Neural progenitor cell (in vitro differentiated cells): ENCODE measurements at places on chromosomes 5 and 9. TPM values are rescaled to one million over a fixed set of nuclear protein-coding genes. Genes with fewer than 3 reads are reported as not detected.
A peak's percentile ranks its signal among the peaks of the same experiment; 100 is the strongest.

Gene SPATA31A3
- not detected in 2 replicates for total RNA-seq

Gene PCDHB14
- 7.2 and 7.4 TPM in 2 replicates for total RNA-seq

Gene NPR3
- 0.31 TPM in 1 of 2 replicates, not detected in the other for total RNA-seq

Gene AQP7
- 0.25 TPM in 1 of 2 replicates, not detected in the other for total RNA-seq

Gene UNC13B
- total RNA-seq: 40.7 and 44.4 TPM in 2 replicates

Gene GARIN3
- total RNA-seq: not detected in 2 replicates

Gene APBA1
- total RNA-seq: 2.1 and 3.4 TPM in 2 replicates

Gene CLIC3
- total RNA-seq: not detected in 2 replicates

Gene BHMT
- total RNA-seq: 0.45 and 1.1 TPM in 2 replicates

Gene LCNL1
- 0.09 TPM in 1 of 2 replicates, not detected in the other for total RNA-seq

Gene CCDC192
- total RNA-seq: 2.7 TPM in 1 of 2 replicates, not detected in the other

Gene NR4A3
- 0.26 and 0.59 TPM in 2 replicates for total RNA-seq

- DNase-seq: peak; percentile 74
These were observed 66.4 kb downstream of the PTCH1 start for GRCh38 chr9:95450171-95451064.

DNA sequence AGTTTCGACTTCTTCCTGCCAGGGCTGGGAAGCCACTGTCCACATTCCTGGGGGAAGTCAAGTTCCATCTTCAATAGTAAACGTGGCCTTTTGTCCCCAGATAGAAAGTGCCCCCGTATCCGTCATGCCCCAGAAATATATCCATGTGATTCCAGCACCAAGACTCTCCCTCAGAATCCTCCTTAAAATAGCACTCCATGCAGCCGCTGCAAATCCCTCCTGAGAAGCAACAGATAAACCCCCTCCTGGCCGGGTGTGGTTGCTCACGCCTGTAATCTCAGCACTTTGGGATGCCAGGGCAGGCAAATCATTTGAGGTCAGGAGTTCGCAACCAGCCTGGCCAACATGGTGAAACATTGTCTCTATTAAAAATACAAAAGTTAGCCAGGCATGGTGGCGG is 126.1 kb downstream of the OLFM1 start:
- DNase-seq: no peak

DNA sequence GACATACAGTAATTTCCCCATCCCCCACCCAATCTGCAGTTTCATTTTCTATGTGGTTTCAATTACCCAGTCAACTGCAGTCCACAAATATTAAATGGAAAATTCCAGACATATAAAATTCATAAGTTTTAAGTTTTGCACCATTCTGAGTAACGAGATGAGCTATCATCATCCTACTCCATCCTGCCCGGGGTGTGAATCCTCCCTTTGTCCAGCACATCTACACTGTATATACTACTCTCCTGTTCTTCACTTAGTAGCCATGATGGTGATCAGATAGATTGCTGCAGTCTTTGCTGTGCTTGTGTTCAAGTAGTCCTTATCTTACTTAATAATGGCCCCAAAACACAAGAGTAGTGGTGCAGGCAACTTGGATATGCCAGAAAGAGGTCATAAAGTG is 11.3 kb downstream of the OXCT1 start:
- no peak for DNase-seq

DNA sequence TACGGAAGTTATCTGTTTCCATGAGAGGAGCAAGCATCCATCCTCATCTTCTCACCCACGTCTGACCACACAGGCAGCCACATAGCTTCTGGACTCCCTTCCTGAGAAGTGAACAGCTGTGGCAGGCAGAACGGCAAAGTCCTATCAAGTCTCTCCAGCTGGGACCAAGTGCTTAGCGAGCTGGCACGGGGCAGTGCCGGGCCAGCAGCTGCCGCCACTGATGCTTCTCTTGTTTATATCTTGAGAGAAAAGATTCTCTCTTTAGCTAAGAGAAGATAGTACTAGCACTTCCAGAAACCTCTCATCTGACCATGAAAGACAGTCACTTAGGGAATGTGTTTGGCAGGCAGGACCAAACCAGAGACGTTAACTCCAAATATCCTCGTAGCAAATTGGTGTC is 37.2 kb downstream of the PLAC8L1 start:
- no peak for DNase-seq

DNA sequence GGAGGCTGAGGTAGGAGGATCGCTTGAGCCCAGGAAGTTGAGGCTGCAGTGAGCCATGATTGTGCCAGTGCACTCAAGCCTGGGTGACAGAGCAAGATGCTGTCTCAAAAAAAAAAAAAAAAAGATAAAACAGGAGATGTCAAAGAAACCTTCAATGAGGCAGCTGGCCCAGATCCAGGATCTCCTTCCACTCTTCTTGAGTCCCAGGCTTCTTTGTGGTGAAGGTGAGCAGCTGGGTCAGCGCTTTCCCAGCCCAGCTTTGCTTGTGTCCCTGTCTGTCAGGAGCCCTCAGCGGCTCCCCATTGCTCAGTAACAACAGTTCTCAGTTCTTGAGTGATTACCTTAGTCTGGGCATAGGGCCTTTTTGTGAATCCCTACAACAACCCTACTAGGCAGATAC is 69.4 kb upstream of the PSD2 start:
- DNase-seq: no peak

GRCh38 chr5:124045412-124045811 is 533.4 kb downstream of the CSNK1G3 start:
- no peak for DNase-seq

GRCh38 chr9:24035816-24036215 is 209.8 kb upstream of the ELAVL2 start:
- no peak for DNase-seq

GRCh38 chr9:89474939-89475338 is 23.0 kb downstream of the SEMA4D start:
- no peak for DNase-seq

GRCh38 chr9:98943682-98944056 is at the start of gene COL15A1:
COL15A1 (plus strand) TSS chr9:98943907; CDS start chr9:98944062, 155 bp downstream.
- DNase-seq: peak; percentile 86

- peak; percentile 40 for DNase-seq
These were observed 355.9 kb downstream of the ADAMTS6 start for GRCh38 chr5:65125591-65126541.

DNA sequence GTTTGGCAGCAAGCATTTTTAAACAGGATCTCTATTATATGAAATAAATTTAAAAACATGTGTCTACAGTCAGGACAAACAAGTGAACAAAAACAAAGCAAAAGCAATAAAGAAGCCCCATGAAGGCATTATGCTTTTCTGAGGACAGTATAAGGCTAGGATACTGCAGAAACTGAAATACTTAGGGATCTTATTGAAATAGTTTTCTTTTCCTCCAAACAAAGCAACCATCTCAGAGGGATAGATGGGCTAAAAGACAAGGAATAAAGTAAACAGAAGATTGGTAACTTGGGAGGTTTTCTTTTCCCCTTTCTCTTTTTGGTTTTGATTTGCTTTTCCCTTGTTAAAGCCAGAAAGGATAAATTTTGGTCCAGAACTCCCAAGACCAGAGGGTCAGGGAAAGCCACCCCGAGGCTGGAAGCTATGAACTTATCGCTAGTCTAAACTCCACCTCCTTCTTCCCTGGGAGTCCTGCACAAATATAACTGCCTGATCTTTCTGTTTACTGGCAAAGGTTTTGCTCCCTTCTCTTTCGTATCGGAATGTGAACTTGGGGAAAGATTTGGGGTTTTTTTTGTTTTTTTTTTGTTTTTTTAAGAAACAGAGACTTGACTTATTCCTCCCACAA is 164.0 kb downstream of the GHR start:
- DNase-seq: no peak

DNA sequence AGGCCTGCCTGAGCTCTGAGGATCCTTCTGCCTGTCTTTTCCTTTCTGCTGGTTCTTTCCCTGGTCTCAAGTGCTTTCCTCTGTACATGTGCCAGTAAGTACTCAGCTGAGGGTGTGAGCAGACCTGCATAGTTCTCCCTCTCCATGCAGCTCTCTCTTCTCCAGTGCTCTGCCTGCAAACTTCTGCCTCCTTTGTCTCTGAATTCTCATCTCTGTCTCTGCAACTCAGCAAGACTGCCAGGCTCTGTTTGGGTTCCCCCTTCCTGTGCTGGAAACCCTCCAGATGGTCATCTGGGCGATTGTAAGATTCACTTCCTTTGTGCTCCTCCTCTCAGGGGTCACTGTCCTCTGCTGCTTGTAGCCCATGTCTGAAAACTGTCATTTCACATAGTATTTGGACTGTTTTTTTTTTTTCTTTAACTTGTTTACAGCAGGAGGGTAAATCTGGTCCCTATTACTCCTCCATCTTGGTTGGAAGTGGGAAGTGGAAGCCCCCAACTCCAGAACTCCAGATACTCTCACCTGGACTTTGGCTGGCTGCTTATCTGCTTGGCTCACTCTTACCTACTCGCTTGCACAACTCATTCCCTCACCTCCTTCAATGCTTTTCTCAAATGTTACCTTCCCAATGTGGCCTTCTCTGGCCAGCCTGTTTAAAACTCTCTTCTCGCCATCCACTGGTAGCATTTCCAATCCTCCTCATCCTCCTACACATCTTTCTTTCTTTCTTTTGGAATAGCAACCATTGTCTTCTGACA is 175.3 kb upstream of the TBC1D2 start:
- no peak for DNase-seq

DNA sequence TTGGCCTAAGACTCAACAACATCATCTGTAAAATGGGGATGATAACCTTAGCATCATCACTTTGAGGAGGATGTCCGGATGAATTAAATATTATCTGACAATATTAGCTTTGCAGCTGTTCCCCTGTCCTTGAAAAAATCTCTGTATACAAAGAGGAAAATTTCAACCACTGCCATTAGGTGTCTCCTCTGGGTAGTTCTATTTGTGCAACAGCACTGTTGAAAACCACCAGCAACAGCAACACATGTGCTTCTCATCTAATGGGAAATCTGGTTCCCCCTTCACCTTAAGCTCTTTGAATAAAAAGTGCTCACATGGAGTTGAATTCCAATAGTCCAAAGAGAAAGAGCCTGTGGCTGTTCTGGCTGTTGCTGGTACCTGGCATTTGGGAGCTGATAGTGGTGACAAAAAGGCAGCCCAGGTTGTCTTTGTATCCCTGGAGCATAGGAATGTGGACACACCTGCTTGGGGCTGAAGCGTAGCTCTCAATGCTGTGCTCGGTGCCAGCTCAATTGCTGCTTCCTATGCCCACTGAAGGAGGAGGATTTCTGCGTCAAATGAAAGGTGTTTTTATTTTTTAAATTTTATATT is 322.1 kb upstream of the MSX2 start:
- DNase-seq: no peak

GRCh38 chr5:94501365-94501764 is 117.0 kb downstream of the KIAA0825 start:
- no peak for DNase-seq

DNA sequence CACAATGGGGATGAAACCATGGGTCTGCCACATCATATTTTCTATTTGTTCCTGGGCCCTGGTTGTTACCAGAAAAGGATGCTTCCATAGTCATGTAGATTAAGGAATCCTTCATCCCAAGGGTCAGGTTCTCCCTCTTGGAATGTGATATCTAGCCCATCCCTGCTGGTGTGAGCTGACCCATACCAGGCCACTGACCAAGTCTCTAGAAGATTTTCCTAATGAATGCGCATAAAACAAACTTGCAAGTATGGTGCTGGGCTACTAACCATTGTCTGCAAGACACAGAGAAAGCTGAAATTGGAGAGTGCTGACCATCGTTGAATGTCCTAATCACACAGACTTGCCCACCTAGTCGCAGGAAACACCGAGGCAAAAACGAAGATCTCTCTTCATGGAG is 972.6 kb downstream of the EFNA5 start:
- DNase-seq: no peak
